ENCODE measurements at places on chromosomes 2 and 18.

DNA sequence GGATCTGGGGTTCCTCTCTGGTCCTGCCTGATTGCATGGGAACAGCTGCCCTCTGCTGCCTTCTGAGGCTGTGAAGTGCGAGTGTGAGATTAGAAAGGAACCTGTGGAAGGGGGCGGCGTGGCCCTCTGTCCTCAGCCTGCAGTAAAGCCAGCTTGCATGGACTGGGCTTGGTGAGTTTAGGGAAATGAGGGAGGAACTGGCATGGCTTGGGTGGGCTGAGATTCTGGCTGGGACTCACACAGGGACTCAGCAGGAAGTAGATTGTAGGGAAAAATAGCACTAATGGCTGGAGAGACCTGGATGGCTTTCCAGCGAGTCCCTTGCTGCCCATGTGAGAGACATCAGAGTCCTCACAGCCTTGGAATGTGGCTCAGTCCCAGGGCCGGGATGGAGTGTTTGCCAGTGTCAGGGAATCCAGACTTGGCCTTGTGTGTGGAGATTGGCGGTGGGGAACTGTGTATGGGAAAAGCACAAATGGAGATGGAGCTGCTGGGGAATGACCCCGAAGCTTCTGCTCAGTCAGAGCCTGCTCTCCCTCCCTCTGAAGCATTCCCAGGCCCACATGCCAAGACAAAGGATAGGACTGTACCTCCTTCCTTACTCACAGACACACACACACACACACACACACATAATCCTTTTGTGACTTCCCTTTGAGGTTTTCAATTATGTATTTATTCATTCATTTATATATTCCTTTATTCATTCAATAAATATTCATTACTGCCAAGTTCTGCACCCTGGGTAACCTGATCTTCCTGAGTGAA, 115.4 kb downstream of the ACAA2 start:
- no peak for DNase-seq

GRCh38 chr2:143029141-143029540, 100.1 kb upstream of the ARHGAP15 start:
- DNase-seq, result no peak

DNA sequence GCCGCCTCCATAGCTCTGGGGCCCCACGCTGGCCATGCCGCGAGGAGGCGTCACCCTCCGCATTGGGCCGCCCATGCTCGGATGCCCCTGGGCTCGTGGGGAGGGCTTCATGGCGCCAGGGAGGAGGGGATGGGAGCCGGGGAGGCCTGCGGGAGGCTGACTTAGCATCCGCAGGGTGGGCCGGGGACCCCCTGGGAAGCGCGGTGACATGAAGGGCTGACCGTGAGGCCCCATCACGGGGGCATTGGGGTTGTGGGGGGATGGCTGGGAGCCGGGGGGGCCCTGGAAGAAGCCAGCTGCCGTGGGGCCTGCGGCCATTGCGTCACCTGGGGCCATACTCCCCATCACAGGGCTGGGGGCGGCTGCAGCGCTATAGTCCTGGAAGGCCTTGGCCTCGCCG, 26.0 kb upstream of the ANKRD62 start:
- no peak for DNase-seq

DNA sequence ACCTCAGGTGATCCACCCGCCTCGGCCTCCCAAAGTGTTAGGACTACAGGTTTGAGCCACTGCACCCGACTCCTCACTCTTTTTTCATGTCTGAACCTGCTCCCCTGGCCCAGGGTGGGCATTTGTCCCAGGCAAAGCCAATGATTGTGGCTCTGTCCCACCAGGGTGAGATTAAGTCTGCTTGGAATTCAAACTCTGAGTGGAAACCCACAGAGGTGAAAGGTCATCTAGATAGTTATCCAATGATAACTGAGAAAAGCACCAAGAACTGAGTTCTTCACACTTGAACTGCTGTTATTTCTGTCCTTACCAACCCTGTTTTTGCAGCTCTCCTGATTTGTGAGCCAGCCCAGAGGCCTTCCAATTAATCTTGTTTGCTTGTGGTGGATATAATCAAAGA, 62.4 kb upstream of the ACVR1 start:
- DNase-seq, result no peak

DNA sequence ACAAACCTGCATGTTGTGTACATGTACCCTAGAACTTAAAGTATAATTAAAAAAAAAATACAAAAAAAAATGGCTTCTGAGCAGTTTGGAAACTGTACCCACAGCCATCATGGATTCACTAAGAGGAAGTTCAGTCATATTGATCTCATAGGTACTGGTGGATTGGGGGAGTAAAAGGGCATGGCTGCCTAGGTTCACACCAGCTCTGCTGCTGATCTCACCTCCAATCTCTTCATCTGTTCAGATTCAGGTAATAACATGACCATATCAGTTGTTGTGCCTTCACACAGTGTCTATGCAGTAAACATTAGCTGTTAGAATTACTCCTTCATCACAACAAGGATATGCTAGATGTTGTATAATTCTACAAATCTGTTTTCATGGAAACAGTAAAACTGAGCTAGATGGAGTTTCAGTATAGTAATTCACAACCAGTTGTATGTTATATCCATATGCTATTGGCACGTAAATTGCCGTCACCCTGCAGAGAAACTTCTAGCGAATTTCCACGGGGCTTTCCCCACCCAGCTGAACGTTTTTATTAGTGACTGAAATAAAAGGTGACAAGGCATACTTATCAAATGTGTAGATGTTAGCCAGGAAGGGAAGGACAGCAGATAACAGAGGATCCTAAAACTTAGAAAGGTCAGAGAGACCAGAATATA, 59.3 kb upstream of the ITM2C start:
- no peak for DNase-seq

GRCh38 chr18:74139888-74140287, 7.7 kb downstream of the FBXO15 start:
- DNase-seq, result no peak

DNA sequence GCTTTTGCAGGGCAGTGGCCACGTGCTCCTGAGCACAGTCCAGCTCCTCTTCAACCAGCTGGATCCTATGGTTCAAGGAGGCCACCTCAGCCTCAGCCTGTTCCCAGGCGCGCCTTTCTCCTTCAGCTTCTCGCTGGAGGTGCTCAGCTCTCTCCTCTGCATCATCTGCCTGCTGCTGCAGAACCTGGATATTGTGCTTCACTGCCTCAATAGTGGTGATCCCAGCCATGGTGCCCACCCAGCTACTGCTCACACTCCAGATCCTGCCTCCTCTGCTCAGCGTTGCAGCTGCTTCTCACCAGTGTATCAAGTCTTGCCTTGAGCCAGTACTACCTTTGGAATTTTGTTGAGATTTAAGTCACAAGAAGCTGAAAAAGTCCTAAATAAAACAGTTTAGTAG, 67.9 kb downstream of the ASXL2 start:
- DNase-seq, result no peak

- no peak for DNase-seq
Observed at GRCh38 chr2:55049043-55049820, 1.0 kb downstream of the RTN4 start.

- no peak for DNase-seq
Observed at GRCh38 chr18:79487801-79488201, 92.1 kb downstream of the NFATC1 start.

GRCh38 chr18:34772887-34773286, 62.8 kb downstream of the DTNA start:
- DNase-seq, result no peak

DNA sequence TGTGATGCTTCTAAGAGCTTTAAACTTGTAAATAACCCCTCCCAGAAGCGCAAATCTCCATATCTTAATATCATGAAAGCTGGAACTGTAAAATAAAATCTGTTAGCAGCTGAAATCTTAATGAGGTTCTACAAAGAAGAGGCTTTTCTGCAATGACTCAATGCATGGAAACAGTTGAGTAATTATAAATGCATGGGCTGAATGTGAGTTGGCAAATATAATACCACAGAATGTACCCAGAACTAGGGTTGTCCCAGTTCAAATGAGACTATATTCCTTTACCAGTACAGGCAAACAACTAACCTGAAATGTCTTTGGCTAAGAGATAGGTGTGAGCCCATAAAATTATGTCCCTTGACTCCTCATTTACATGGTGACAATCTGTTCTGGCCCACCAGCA, 52.9 kb downstream of the SATB2 start:
- DNase-seq, result peak; percentile 33

- DNase-seq, result no peak
Observed at GRCh38 chr2:221972813-221973478, 325.9 kb downstream of the PAX3 start.

DNA sequence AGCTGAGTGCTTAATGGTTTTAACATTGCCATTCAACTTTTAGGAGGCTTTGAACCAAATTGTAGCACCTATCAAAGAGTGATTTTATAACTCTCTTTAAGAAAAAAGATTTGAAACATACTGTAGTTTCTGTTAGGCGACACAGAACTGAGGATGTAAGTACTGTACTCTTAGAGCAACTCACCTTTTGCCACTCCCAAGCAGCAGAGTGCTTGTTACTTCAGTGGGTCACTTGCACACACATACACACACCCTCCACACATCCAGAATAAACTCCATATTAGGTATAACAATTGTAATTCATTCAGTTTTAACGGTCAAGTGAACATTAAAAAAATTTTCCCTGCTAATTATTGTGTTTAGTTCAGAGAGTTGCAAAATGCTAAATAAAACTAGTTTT, 118.3 kb downstream of the CAMKMT start:
- DNase-seq, result no peak

DNA sequence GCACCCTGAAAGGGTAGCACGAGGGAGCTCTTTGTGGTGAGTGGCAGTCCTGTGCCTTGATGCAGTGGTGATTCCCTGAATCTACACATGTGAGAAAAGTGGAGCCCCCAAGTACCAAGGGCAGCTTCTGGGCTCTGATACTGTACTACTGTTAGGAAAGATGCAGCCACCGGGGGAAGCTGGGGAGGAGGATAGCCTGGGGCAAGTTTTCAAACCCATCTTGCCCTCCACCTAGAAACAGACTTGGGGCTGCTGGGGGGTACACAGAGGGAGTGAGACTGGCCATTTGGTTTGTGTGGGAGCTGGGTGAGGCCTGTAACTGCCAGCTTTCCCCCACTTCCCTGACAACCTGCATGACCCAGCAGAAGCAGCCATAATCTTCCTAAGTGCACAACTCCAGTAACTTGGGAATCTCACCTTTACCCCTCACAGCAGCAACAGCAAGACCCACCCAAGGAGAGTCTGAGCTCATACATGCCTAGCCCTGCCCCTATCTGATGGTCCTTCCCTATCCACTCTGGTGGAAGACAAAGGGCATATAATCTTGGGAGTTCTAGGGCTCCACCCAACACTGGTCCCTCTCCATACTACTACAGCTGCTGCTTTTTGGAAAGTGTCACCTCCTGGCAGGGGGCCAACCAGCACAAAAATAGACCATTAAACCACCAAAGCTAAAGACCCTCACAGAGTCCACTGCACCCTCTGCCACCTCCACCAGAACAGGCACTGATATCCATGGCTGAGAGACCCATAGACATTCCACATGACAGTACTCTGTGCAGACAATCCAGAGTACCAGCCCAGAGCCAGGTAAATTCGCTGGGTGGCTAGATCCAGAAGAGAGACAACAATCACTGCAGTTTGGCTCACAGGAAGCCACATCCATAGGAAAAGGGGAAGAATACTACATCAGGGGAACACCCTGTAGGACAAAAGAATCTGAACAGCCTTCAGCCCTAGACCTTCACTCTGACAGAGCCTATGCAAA, 8.2 kb downstream of the MALL start:
- no peak for DNase-seq

DNA sequence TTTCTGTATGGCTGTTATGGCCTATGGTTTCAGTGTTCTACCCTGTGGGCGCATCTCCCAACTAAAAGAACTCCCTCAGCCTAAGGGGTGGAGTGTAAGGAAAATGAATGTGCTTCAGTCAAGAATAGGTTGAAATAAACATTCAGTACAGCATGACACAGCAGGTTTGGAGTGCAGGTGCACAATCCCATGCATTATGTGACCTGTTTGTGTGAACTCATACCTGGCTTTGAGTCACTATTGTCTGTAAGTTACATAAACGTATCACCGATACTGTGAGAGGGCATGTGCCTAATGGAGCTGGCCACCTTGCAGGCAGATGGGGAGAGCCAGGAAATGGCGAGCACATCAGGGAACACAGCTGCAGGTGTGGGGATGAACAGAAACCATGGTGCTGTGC, 216.0 kb downstream of the DSEL start:
- DNase-seq, result no peak

- peak; percentile 97 for DNase-seq
Observed at GRCh38 chr18:3603421-3604234, 153.7 kb downstream of the TGIF1 start.

DNA sequence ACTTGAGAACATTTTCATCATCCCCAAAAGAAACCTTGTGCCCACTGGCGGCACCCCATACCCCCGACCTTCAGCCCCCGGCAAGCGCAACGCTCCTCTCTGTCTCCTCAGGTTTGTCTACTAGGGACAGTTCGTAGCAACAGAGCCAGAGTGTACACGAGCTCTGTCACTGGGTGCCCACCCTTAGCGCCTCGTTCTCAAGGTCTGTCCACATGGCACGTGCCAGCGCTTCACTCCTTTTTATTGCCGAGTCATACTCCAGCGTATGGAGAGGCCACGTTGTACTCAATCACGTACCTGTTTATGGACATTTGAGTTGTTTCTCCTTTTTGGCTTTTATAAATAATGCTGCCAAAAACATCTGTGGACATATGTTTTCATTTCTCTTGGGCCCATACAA, 30.3 kb upstream of the GPC1 start:
- DNase-seq, result no peak

DNA sequence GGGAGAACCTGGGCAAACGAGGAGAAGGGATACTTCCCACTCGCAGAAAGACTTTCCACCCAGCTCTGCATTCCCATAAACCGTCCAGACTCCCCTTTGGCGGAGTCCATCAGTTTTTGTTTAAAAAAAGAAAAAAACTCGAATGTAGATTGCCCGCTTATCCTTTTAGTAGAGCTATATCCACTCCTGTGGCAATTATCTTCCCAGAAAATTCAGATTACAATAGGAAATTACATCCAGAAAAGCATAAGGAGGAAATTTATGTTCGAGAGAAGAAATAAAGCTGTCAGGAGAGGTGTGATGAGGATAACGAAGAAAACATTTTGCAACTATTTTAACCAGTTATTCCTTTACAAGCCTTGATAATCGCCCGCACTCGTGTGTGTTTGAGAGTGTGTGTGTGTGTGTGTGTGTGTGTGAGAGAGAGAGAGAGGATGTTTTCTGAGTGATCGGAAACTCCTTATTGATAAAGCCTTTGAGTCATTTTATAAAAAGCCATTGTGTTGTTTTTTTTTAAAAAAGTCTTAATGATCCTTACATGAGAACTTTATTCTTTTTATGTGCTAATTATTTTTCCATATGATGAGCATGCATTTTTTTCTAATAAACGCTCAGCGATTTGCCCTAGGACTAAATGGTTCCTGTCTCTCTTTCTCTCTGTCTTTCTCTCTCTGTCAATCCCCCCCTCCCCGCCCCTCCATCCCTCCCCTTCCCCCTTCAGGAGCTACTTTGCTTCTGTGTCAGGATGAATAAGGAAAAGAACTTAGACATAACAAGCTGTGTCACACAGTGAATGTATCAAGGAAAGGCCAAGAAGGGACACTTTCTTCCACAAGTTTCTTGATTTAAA, 1.1 kb upstream of the PPP3R1 start:
- no peak for DNase-seq
